ENCODE measurements at places on chromosomes 5 and 9. TPM values are rescaled to one million over a fixed set of nuclear protein-coding genes. Genes with fewer than 3 reads are reported as not detected.

Gene TEX48
- not detected for total RNA-seq

Gene GPR150
- total RNA-seq, result 0.19 TPM

Gene CCDC180
- 1.6 TPM for total RNA-seq

DNA sequence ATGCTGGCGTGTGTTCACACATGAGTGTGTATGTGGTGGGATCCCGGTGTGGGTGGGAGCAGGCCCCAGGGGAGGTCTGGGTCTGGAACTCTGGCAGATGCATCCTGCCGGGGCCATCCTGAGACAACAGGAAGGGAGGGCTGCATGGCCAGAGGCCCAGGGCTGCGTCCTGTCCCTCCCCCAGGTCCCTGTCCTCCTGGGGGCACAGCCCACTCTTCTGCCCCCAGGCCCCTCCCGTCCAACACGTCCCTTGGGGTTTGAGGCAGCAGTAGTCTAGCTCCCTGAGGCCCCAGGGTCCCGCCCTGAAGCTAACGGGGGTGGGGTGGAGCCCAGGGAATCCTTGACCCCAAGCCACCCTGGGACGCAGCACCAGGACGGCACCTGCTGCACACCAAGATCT, 16.6 kb downstream of the FLT4 start:
- DNase-seq, result no peak
- H3K36me3 ChIP-seq, result no peaks in the 10 kb centered on the region
- no peak overlapping the region for H3K27ac ChIP-seq
- H3K27me3 ChIP-seq, result no peaks in the 10 kb centered on the region

- peak within 1 kb of the TSS; percentile 34 for H3K4me3 ChIP-seq
- H3K27ac ChIP-seq, result no peak within 1 kb of the TSS
These were observed at the start of gene SPATA6L for GRCh38 chr9:4666042-4666699. Gene SPATA6L, minus strand, starts transcription at chr9:4666480. Its CDS starts 230 bp downstream, at chr9:4666250.

Gene SLC45A2
- not detected for total RNA-seq

DNA sequence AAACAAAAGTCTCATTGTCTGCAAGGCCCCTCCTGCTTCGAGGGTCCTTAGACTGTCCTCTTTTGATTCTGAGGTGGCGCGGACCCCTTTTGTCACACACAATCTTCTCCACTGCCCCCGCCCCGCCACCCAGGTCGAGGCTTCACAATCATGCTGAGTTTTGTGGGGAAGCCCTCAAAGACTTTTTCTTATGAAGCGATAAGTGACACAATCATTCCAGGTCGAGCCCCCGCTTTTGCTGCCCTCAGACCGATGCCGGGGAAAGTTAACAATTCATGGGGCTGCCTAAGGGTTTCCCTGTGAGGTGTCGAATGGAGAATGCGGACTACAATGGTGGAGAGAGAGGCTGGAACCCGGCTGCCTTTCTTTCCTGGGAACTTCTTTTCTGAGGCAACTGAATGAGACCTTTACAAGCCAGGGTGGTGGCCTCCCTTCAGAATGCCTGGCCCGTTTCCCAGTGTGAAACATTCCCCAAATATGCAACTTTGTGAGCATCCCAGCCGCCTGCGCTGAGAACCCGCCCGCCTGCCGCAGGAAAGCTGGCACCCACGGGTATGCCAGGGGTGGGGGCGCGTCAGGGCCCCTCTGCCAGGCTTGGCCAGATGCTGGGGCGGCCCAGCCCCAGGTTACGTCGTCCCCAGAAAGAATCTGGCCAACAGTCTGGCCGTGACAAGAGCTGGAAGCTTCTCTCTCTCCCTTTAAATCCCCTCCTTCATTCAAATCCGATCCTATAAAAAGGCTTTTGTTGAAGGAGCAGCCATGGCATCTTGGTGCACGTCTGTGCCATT, 71.9 kb downstream of the MAP1B start:
- DNase-seq, result no peak
- no peak overlapping the region for H3K4me3 ChIP-seq
- H3K36me3 ChIP-seq, result no peaks in the 10 kb centered on the region
- H3K27me3 ChIP-seq, result no peaks in the 10 kb centered on the region

GRCh38 chr9:72012646-72013045, 47.8 kb downstream of the C9orf57 start:
- no peaks in the 10 kb centered on the region for H3K4me1 ChIP-seq
- DNase-seq, result no peak
- H3K27ac ChIP-seq, result no peak overlapping the region
- H3K36me3 ChIP-seq, result no peaks in the 10 kb centered on the region
- H3K4me3 ChIP-seq, result no peak overlapping the region
- H3K27me3 ChIP-seq, result no peaks in the 10 kb centered on the region

- no peaks in the 10 kb centered on the region for H3K4me1 ChIP-seq
- no peak overlapping the region for H3K4me3 ChIP-seq
- no peak for DNase-seq
- no peak overlapping the region for H3K27ac ChIP-seq
- no peaks in the 10 kb centered on the region for H3K36me3 ChIP-seq
- H3K27me3 ChIP-seq, result no peaks in the 10 kb centered on the region
These were observed 9.8 kb upstream of the ADRA1B start for GRCh38 chr5:159906463-159906862.

Gene FOXD1
- 0.05 TPM for total RNA-seq

GRCh38 chr5:64156261-64156660, 9.4 kb upstream of the RNF180 start:
- H3K4me1 ChIP-seq, result no peaks in the 10 kb centered on the region
- DNase-seq, result no peak
- H3K4me3 ChIP-seq, result no peak overlapping the region
- no peak overlapping the region for H3K27ac ChIP-seq
